ENCODE measurements at places on chromosomes 4 and X. TPM values are rescaled to one million over a fixed set of nuclear protein-coding genes. Genes with fewer than 3 reads are reported as not detected.

GRCh38 chr4:16026160-16026761, 57.6 kb downstream of the PROM1 start:
- H3K4me3 ChIP-seq = no peak overlapping the region
- no peaks in the 10 kb centered on the region for H3K36me3 ChIP-seq
- peaks cover 21% of the 10 kb centered on the region for H3K27me3 ChIP-seq
- no peak overlapping the region for H3K27ac ChIP-seq

- no peak overlapping the region for H3K27ac ChIP-seq
- no peak for DNase-seq
- H3K36me3 ChIP-seq = peaks cover 17% of the 10 kb centered on the region
- no peak overlapping the region for H3K4me3 ChIP-seq
Observed at GRCh38 chr4:8470451-8471024, 30.0 kb downstream of the TRMT44 start.

DNA sequence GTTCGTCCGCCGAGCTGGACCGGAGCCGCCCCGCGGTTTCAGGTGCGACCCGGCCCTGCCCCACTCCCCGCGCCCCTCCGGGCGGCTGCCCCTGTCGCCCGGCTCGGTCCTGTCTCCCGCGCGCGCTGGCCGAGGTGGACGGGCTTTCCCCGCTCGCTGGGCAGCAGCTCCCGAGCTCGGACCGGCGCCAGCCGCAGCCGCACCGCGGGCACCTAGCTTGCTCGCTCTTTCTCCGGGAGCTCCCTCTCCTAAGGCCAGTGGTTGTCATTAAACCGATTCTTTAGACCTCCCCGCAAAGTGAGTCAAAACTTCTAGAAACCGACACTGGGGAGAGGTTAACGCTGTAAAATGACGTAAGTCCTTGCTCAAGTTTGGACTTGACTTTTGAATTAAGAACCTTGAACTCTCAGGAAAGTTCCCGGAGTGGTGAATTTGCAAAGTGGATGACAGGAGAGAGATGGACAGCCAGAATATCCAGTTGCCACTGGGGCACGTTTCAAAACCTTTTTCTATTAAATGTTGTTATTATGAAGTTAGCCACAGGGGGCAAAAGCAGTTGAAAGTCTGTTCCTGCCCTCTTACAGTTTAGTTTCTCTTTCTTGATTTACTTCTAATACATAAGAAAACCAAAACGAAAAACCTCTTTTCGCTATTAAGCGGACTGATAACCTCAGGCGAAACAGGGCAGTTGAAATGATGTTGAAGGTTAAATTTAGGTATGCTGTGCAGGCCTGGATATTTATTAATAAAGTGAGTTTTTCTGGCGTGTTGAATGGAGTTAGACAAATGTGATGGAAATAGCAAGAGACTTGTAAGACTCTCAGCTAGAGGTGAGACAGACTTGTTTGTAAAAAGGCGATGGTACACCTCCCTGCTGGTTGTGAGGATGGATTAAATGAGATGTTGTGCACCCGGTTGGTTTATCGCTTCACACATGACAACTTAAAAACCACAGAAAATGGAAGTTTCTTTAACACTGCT, 847 bp downstream of the PI4K2B start:
- peak overlapping the region; percentile 93 for H3K27ac ChIP-seq
- DNase-seq = peak; percentile 83
- no peaks in the 10 kb centered on the region for H3K27me3 ChIP-seq

GRCh38 chr4:2700031-2700430, 56.1 kb downstream of the TNIP2 start:
- peaks cover 2% of the 10 kb centered on the region for H3K4me1 ChIP-seq
- H3K27me3 ChIP-seq = no peaks in the 10 kb centered on the region
- no peak overlapping the region for H3K4me3 ChIP-seq
- H3K36me3 ChIP-seq = peaks cover 66% of the 10 kb centered on the region
- peak overlapping the region; percentile 66 for H3K27ac ChIP-seq

The FOXP3 gene
- 14.2 TPM for total RNA-seq

DNA sequence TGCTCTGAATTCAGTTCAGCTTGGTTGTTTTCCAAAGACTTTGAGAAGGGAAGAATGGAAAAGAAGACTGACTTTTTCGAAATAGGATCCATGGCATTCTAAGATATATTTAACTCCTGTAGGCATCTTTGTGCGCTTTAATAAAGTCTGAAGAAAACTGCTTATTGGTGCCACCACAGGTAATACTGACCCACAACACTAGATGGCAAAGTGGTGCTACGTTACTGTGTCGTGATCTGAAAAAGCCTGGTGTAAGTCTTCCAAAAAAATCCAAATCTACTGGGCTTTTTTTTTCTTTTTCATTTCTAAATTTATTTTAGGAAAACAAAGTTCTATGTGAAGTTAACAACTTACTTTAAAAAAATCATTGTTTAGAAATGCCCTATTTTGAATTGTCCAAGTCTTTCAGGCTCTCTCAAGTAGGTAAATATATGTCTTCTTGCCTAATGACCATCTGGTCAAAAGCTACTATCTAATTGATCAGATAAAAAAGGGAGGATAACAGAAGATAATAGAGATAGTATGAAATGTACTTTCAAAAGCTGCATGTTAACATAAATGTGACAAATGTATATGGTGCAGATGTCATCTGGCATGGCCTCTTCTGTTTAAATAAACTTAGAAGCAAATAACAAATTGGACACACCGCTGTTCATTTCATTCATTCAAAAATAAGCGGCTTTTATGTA, 47.0 kb upstream of the MID1IP1 start:
- no peak overlapping the region for H3K4me3 ChIP-seq
- H3K4me1 ChIP-seq = peaks cover 2% of the 10 kb centered on the region
- H3K27ac ChIP-seq = no peak overlapping the region

DNA sequence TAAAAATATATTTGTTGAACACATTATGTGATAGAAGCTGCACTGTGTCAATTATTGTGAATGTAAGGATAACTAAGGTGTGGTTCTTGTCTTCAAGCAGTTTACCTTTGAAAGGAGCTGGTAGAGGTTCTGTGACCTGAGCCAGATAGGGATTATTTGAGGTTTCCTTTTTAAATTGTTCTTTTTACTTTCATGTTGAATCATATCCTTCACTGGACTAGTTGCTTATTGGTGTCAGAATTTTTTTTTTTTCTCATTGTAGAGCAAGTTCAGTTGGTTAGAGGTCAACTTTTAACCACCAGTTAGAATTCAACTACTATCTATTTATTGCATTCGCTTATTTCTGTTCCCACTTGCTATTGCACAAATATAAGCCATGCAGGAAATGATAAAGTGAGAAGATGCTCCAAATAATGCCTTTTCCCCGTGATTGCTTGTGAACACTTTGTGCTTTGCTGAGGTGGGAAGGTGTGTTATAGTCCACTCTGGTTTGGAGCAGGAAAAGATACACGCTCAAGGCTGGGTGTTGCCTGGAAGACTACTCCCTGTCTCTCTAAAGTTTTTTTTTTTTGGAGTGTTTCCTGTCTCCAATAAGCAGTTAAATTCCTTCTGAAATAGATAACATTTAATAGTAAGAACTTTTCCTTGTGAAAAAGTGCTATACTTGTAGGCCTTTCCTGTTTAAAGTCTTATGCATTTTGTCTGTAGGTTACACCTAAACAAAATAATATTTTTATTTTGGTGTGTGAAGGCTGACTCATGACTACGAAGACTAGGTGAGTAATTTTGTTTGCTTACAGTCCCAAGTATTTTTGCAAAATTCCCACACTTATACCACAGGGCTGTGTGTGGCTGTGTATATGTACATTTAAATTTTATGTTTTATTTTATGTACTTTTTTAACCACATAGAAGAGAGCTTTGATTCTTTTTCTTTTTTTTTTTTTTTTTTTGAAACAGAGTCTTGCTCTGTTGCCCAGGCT, 83.8 kb upstream of the LCORL start:
- H3K27me3 ChIP-seq = peaks cover 2% of the 10 kb centered on the region
- no peak overlapping the region for H3K27ac ChIP-seq
- H3K4me1 ChIP-seq = no peaks in the 10 kb centered on the region
- H3K4me3 ChIP-seq = no peak overlapping the region
- no peak for DNase-seq
- no peaks in the 10 kb centered on the region for H3K36me3 ChIP-seq

- H3K4me3 ChIP-seq = no peak overlapping the region
- no peaks in the 10 kb centered on the region for H3K4me1 ChIP-seq
- no peaks in the 10 kb centered on the region for H3K27me3 ChIP-seq
- no peak overlapping the region for H3K27ac ChIP-seq
Observed at GRCh38 chr4:186472948-186473347, 82.4 kb downstream of the MTNR1A start.

DNA sequence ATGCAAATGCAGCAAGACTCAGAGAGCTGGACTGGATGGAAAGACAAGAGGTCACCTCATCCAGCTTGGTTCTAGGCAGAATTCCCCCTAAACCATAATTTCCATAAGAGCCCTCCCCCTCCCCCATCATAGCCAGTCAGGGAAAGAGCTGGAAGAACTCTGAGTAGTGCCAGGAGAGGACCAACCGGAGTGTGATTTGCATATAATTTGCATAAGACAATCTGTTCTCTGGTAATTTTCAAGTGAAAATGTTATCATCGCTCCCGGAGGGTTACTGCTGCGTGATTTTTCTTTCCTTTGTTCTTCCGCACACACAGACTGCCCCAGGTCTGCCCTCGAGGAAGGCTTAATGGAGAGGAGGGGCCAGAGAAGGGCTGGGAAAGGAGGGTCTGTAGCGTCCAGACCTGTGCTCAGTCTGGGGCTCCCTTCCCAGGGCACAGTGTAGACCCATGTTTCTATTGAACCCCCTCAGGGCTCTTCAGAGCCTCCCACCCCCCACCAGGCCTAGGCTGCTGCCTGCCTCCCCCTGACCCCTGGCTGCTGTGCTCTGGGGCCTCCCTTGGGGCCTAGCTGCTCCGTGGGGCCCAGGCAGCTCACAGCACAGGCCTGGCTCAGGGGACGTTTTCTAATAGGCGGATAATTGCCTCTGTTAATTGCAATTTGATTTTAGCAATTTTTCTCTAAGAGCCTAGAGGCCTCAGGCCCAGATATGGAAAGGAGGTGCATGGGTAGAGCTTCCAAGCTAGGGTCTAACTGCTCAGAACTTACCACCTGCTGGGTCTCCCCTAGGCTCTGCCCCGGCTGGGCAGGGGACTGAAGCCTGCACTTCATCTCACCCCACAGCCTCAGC, 90.4 kb upstream of the PJA1 start:
- no peak overlapping the region for H3K27ac ChIP-seq
- no peaks in the 10 kb centered on the region for H3K4me1 ChIP-seq
- no peak for DNase-seq
- no peaks in the 10 kb centered on the region for H3K27me3 ChIP-seq

DNA sequence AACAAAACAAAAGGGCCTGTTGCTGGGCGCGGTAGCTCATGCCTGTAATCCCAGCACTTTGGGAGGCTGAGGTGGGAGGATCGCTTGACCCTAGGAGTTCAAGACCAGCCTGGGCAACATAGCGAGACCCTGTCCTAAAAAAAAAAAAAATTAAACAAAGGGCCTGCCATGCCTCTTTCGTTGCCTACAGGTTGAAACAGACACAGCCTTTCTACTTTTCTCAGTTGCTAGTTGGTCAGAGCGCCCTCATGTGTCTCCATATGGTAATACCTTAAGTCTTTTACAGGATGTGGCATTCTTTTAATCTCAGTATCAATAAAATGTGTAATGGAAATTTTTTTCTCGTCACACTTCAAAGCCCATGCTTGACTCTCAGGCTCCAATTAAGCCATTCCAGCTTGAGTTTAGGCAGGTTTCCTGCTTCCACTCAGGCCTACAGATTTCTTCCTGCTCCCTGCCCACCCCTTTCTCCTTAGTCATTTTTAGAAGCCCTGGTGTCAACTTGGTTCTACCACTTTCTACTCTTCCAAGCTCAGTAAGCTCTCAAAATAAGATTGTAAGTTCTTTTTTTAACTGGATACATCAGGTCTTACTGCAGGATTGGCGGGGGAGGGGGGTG, 4.6 kb upstream of the SOWAHD start:
- peaks cover 37% of the 10 kb centered on the region for H3K4me1 ChIP-seq
- peak; percentile 90 for DNase-seq
- no peak overlapping the region for H3K4me3 ChIP-seq
- no peaks in the 10 kb centered on the region for H3K36me3 ChIP-seq
- H3K27me3 ChIP-seq = no peaks in the 10 kb centered on the region

DNA sequence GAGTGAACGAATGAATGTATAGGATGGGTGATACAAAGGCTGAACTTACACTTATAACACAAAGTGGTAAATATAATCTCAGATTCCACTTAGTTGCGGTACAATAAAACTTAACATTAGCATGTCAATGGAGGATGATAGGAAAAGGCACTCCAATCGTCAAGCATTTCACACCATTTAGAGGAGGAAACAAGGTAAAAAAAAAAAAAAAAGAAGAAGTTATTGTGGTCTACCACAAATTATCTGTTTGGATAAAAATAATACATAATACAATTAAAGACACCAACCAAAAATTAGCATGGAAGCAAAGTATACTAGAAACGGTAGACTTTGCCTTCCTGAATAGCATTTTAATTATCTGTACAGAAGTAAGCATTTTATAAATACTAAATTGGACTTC, 205.5 kb downstream of the PPP3CA start:
- H3K4me3 ChIP-seq = no peak overlapping the region
- H3K27ac ChIP-seq = no peak overlapping the region
- no peak for DNase-seq
- H3K36me3 ChIP-seq = no peaks in the 10 kb centered on the region
- H3K4me1 ChIP-seq = peaks cover 2% of the 10 kb centered on the region

DNA sequence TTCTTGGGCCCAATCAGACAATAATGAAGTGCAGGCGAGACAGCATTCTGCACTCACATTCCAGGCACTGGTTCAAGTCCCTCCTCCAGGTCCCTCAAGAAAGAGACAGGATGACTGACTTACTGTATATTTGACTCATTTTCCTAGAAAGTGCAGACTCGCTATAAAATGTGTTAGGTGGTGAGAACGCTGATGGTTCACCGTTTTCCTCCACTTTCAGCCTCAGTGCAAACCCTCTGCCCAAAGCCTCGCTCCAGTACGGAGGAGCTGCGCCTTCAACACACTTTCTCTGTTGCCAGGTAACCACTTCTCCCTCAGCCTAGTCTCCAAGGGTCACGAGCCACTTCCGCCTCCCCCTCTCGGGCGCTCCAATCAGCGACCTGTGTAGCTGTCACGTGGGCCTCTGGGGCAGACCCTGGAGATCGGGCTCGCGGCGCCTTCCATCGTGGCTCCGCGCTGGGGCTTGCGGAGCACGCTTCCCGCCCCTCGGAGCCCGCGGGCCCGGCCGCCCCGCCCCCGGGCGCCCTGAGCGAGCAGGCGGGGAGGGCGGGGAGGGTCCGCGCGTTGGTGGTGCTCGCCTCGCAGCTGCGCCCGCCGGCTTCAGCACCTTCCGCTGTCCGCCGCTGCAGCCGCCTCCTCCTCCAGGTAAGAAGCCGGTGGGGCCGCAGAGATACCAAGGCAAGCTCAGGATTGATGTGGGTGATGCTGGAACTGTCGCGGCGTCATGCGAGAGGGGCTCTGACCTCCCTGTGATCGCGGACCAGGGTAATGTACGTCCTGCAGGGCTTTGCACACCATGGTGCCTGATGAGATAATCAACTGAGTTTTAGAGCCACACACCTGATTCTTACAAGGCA, at the start of gene WDR17:
Gene WDR17 (plus strand): TSS at position 407 of the 857 bp plus-strand sequence. CDS start 45,740 bp downstream, outside the sequence.
- DNase-seq = peak; percentile 92
- H3K36me3 ChIP-seq = no peaks in the 10 kb centered on the region
- H3K27me3 ChIP-seq = peaks cover 21% of the 10 kb centered on the region
- peaks cover 11% of the 10 kb centered on the region for H3K4me1 ChIP-seq
- peak within 1 kb of the TSS; percentile 90 for H3K4me3 ChIP-seq
